K562 (cell line): ENCODE measurements at places on chromosomes 12 and 14. TPM values are rescaled to one million over a fixed set of nuclear protein-coding genes. Genes with fewer than 3 reads are reported as not detected.
A peak's percentile ranks its signal among the peaks of the same experiment; 100 is the strongest.

DNA sequence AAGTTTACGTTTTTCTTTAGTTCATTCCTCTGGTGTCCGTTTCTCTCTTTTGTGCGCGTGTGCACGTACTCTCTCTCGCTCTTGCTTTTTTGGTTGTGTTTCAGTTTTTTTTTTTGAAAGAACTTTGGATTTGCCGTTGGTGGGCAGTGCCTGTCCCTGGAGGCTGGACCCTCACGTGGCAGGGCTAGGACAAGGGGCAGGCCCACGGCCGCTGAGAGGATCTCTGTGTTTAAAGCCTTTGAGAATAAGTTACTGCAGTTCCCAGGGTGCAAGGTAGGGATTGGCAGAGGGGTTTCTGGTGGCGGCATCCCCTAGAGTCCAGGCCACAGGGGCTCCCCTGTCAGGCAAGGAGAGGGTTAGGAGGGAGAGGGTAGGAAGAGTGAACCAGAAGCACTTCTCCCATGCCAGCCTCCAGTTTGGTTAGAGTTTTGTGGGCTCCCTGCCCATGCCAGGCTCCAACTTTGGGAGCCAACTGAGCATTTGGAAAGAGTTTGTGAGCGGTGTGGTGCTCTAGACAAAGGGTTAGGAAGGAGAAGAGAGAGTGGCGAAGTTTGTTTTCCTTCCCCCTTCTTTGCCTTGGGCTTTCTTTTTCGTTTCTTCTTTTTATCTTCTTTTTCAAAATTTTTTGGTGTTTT, 30.5 kb downstream of the ZFHX2 start:
- no peaks in the 10 kb centered on the region for H3K4me1 ChIP-seq
- H3K27ac ChIP-seq, result no peak overlapping the region
- H3K4me3 ChIP-seq, result no peak overlapping the region
- H3K36me3 ChIP-seq, result no peaks in the 10 kb centered on the region

GRCh38 chr12:119829439-119829838, 47.7 kb downstream of the CIT start:
- H3K36me3 ChIP-seq, result peaks cover 50% of the 10 kb centered on the region; the same call in 1 of the 3 replicates
- H3K4me3 ChIP-seq, result no peak overlapping the region
- H3K27ac ChIP-seq, result no peak overlapping the region
- no peak for DNase-seq

DNA sequence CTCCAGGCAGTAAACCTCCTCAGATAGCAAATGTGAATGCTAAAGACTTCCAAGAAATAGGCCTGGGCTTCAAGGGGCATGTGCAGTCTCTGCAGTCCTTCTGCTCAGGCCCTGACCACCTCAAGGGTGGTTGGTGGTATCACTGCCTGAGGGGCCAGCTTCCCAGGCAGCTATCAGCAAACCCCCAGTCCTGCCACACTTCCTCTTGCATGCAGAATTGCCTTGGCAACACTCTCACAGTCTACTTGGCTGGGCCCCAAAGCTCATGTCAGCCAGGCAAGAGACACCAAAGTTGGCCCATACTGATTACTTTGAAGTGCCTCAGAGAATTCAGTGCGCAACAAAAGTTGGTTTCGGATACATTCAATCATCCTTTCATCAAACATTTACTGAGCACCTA, 3.5 kb upstream of the ASB8 start:
- DNase-seq, result no peak
- H3K27ac ChIP-seq, result no peak overlapping the region
- H3K4me1 ChIP-seq, result peaks cover 4% of the 10 kb centered on the region
- H3K4me3 ChIP-seq, result no peak overlapping the region
- H3K36me3 ChIP-seq, result no peaks in the 10 kb centered on the region

- peak overlapping the region; percentile 51; the same call in 1 of the 3 replicates for H3K27ac ChIP-seq
- H3K4me3 ChIP-seq, result no peak overlapping the region
- no peaks in the 10 kb centered on the region for H3K36me3 ChIP-seq
- no peaks in the 10 kb centered on the region for H3K27me3 ChIP-seq
These were observed 63.7 kb upstream of the MANSC4 start for GRCh38 chr12:27843714-27844245.

GRCh38 chr12:2693244-2693860, 101.4 kb upstream of the FKBP4 start:
- DNase-seq, result no peak
- no peaks in the 10 kb centered on the region for H3K4me1 ChIP-seq

DNA sequence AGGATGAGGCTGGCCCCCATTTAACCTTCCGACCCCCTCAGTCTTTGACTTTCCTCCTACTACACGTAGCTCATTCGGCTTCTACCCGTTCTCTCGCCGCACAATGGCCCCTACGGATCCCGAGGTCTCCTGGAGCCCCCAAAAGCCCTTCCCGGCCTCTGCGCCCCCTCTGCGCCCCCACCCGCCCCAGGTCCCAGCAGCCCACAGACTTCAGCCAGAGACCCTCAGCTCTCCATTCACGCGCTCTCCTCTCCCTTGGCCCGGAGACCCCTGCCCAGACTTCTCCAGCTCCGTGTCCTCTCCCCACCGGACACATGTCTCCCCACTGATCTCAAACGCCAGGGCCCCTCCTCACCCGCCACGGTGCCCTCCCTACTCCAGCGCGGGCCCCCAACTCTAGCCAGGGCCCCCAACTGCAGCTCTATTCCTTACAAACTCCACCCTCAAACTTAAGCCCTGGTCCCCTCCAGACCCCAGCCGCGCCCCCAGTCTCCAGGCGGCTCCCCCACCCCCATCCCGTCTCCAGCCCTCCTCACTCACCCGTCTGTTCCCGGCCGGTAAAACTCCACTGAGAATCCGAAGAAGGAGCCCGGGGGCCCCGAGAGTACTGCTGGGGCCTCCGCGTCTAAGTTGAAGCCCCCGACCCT, 502 bp downstream of the ITGA5 start:
- H3K27me3 ChIP-seq, result no peaks in the 10 kb centered on the region
- H3K4me3 ChIP-seq, result peak overlapping the region; percentile 100
- peaks cover 26% of the 10 kb centered on the region; the same call in 2 of the 3 replicates for H3K36me3 ChIP-seq
- peak overlapping the region; percentile 88 for H3K27ac ChIP-seq
- peaks cover 58% of the 10 kb centered on the region for H3K4me1 ChIP-seq

- DNase-seq, result no peak
- no peak overlapping the region for H3K27ac ChIP-seq
- H3K4me1 ChIP-seq, result peaks cover 4% of the 10 kb centered on the region
- H3K27me3 ChIP-seq, result no peaks in the 10 kb centered on the region
- H3K4me3 ChIP-seq, result no peak overlapping the region
These were observed 67.8 kb downstream of the CD163L1 start for GRCh38 chr12:7376196-7376595.

DNA sequence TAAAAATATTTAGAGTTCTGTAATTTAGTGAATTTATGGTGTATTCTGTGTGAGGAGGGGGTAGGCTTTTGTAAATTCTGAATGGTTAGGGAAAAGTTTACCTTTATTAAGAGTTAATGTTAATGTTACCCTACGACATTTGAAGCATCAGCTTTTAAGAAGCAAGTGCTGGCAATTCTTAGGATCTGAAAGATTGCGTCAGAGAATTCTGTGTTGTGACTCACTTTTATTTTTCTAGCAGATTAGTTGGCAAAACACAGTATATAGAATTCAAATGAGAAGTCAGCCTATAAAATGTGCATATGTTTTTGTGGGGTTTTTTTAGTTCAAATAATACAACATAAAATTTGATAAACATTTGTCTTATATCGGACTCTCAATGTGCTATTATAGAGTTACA, 97.6 kb downstream of the RAD52 start:
- H3K36me3 ChIP-seq, result peaks cover 6% of the 10 kb centered on the region; the same call in 2 of the 3 replicates
- no peak for DNase-seq
- H3K4me1 ChIP-seq, result no peaks in the 10 kb centered on the region
- H3K4me3 ChIP-seq, result no peak overlapping the region
- H3K27ac ChIP-seq, result no peak overlapping the region; the same call in 2 of the 3 replicates

- no peak overlapping the region for H3K27ac ChIP-seq
- DNase-seq, result peak; percentile 13
- H3K4me1 ChIP-seq, result no peaks in the 10 kb centered on the region
- H3K4me3 ChIP-seq, result no peak overlapping the region
These were observed 16.8 kb upstream of the ITPK1 start for GRCh38 chr14:93132472-93133065.

The BDKRB1 gene
- 0.09 and 0.20 TPM in 2 replicates for total RNA-seq

The NFE2 gene
- total RNA-seq, result 244 and 252 TPM in 2 replicates

The GON7 gene
- total RNA-seq, result 13.7 and 14.9 TPM in 2 replicates

The FLVCR2 gene
- total RNA-seq, result 1.5 and 3.2 TPM in 2 replicates

The IAPP gene
- not detected in 2 replicates for total RNA-seq
